Right ventricle myocardium superior (tissue), 1 donor: ENCODE measurements at places on chromosomes 1 and 21. TPM values are rescaled to one million over a fixed set of nuclear protein-coding genes. Genes with fewer than 3 reads are reported as not detected.

- DNase-seq = no peak
Measured at GRCh38 chr1:154983776-154984466, 777 bp downstream of the FLAD1 start.

GRCh38 chr1:202439308-202439707 lies 90.8 kb downstream of the PPP1R12B start:
- DNase-seq = no peak

DNA sequence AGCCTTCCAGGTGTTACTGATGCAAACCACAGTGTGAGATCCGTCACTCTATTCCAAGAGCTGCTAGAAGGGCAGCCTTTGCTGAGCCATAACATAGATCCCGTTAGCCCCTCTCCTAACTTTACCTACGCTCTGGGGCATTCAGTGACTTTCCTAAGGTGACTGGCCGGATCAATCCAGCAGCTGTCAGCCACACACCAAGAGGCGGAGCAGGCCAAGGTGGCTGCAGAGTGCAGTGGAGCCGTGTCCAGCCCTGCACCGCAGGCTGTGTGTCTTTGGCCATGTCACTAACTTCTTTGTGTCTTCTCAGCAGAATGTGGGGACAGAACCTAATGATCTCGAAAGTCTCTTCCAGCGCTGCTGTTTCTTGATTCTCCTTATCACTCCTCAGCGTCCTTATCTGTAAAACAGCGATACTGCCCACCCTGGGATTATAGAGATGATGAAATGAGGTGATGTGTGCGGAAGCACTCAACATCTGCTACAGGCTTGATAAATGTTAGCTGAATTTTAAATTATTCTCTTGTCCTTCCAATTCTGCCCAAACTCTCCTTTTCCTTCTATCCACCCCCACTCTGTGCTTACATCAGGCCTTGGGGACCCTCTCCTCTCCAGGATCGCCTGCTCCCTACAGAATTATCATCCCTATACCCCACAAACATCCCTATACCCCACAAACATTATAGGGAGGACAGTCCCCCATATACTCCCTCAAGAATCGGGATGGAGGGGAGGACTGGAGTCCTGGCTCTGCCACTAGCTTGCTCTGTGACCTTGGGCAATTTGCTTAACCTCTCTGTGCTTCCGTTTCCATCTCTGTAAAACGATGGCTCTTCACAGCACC lies 25.8 kb upstream of the LRRN2 start:
- no peak for DNase-seq

GRCh38 chr1:16032388-16033102 lies 10.7 kb downstream of the CLCNKA start:
- DNase-seq = peak; percentile 92

DNA sequence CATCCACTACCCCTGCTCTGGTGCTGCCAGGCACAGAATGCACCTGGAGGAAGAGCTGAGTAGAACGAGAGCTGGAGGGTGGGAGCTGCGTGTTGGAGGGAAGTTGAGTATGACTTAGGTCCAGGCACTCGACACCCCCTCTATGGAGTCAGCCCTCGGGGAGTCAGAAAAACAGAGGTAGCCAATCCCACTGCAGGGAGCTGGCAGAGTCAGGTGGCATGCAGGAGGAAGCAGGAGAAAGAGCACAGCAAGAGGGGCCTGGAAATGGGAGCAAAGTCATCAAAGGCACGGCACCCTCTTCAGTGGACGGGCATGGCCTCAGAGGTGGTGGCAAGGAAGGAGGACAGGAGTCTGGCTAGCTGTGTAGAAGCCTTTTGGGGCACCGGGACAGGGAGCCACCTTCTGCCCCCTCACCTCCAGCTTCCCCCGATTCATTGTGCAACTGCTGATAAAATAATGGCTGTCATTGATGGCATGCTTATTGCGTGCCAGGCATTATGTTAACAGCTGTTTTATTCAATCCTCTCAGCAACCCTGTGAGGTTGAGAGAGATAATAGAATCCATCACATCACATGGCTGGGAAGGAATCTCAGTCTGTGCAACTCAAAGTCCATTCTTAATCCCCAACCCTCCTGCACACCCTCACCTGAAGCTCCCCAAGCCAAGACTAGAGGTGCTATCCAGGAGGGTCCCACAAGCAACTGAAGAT lies 42.0 kb downstream of the C1orf198 start:
- DNase-seq = no peak

- no peak for DNase-seq
Measured at GRCh38 chr1:90336552-90337324, 341.8 kb downstream of the ZNF326 start.

DNA sequence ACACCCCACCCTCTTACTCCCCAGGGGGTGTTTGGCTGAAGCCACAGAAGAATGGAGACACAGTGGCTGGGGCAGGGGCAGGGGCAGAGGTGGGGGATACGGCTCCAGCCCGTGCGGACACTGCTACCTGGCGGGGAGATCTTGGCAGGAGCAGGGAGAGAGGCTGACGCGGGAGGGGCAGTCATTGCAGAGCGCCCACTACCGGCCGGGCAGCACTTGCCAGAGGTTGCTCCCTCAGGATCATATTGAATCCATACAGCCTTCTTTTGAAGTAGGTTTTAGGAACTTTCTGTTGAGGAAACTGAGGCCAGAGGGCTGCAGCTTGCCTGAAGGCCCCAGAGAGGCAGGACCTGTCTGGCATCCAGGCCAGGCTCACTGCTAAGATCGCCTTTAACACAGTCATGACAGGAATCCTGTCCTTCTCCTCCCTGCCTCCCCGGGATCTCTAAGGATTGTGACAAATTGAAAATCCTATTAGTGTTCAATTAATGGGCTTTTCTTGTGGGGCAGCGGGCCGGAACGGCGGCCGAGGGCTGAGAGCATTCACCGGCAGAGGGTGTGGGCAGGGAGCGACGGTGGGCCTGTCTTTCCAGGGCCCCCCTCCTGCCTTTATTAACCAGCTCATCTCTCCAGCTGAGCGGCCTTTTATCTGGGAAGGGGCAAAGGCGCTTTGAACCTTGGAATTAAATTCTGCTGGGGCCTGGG lies 65.5 kb upstream of the WNT4 start:
- no peak for DNase-seq

- no peak for DNase-seq
Measured at GRCh38 chr1:60923389-60924087, 158.8 kb upstream of the NFIA start.

The CFHR5 gene
- not detected for total RNA-seq

The CYP4A22 gene
- 0.16 TPM for total RNA-seq

The MATN1 gene
- total RNA-seq = not detected

The NUP133 gene
- 29.5 TPM for total RNA-seq

The LMOD1 gene
- 9.6 TPM for total RNA-seq
